Activated naive CD4-positive, alpha-beta T cell treated with anti-CD3 and anti-CD28 coated beads, Interleukin-2, amount 10 ng/mL, durations not matched to agents 5 hours and 36 hours (primary cell): ENCODE measurements at places on chromosomes 7 and 10. TPM values are rescaled to one million over a fixed set of nuclear protein-coding genes. Genes with fewer than 3 reads are reported as not detected.

GPNMB gene
- not detected for total RNA-seq

CISD1 gene
- 31.1 TPM for total RNA-seq

TUBAL3 gene
- total RNA-seq = not detected

FAM25G gene
- not detected for total RNA-seq

GRID2IP gene
- total RNA-seq = not detected

CCDC146 gene
- 5.3 TPM for total RNA-seq

COX15 gene
- total RNA-seq = 40.7 TPM

KCTD7 gene
- 34.6 TPM for total RNA-seq

ATOH7 gene
- total RNA-seq = not detected

PPP1R3A gene
- total RNA-seq = not detected

TDRD1 gene
- total RNA-seq = 0.55 TPM

UBE2D1 gene
- total RNA-seq = 11.0 TPM

NANOS1 gene
- 0.55 TPM for total RNA-seq

BEND7 gene
- not detected for total RNA-seq
